ENCODE measurements at places on chromosomes 16 and 17.

GRCh38 chr17:40909351-40909750, 24.3 kb upstream of the KRT20 start:
- no peak for DNase-seq

GRCh38 chr17:29577385-29578211, 9.1 kb downstream of the TP53I13 start:
- no peak for DNase-seq

- no peak for DNase-seq
Measured at GRCh38 chr16:87947356-87948118, 3.7 kb upstream of the BANP start.

DNA sequence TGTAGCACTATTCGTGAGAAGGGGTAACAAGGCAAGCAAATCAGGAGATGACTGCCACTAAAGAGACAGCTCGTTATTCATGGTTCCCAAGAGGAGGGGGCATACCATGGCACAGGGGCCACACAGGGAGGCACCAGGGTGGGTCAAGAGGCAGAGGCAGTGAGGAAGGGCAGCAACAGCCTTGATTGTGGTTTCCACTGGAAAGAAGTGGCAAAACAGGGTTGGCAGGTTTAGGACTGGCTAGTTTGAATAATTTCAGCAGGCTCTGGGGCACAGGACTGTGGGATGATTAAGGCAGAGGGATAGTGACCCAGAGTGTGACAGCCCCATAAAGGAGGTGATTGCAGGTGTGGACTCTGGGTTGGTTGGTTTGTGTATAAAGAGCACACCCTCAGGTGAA, 188.9 kb downstream of the CBLN1 start:
- no peak for DNase-seq

DNA sequence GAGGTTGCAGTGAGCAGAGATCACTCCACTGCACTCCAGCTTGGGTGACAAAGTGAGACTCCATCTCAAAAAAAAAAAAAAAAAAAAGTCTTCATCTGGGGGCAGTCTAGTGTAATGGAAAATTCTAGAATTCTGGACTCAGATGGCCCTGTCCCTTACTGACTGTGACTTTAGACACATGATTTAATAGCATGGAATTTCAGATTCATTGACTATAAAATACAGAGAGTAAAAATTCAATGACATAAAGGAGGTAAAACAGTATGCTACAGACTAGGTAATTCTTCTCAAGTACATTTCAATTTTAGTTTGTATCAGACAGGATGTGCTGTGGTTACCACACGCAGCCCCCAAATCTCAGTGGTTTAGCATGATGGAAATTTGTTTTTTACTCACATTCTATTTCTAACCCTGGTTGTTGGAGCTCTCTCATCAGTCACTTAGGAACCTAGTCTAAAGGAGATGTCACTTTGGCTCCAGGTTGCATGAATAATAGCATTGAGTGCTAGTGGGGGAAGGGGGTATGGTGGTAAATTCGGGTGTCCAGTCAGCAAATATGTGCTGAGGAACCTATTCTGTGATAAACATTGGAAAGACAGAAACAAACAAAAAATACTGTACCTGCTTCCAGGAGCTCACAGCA, 444.0 kb downstream of the XYLT1 start:
- DNase-seq = peak; percentile 61

DNA sequence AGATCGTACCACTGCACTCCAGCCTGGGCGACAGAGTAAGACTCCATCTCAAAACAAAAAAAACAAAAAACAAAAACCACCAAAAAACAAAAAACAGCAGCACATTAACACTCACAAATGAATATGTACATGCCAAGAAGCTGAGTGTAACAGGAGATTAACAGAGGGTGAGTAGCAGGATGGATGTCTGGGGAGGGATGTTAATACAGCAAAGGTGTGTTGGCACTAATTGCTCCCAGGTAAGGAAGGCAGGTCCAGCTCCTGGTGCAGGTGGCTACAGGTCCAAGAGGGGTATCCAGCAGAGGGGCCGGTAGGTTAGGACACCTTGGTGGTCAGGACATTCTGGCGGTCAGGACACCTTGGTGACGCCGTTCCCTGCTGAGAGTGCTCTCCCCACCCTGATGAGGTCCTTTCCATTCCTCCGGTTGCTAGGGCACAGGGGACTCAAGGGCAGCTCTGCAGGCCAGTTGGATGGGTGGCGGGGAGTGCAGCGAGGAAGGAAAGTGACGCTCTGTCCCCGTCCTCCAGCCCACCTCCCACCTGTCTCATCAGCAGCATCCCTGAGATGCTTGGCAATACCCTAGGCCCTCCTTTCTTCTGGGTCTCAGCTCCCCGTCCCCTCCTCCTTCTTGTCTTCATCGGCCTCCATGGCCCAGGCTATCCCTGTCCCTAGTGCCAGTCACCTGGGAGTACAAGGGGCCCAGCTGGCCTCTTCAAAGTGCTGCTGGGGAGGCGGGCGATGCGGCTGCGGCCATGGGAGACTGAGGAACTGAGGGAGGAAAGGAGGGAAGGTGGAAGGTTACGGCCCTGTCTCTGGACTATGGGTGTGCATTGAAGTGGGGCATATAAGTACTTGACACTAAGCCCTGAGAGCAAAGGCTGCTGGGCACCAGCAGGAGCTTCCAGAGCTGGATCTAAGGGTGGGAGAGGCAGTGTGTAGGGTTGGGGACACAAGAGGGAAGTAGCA, 10.7 kb upstream of the GFAP start:
- no peak for DNase-seq
